Inflammatory macrophage treated with lipopolysaccharide for 1 hour (primary cell): ENCODE measurements at places on chromosomes 5 and 9.

GRCh38 chr5:170353961-170354360 is 35.2 kb downstream of the KCNMB1 start:
- DNase-seq = no peak

- no peak for DNase-seq
These were observed 121.4 kb downstream of the CMYA5 start for GRCh38 chr5:79811081-79811480.

GRCh38 chr9:21266733-21267484 is 27.1 kb upstream of the IFNA14 start:
- no peak for DNase-seq

GRCh38 chr5:179834120-179834519 is 13.4 kb downstream of the SQSTM1 start:
- DNase-seq = no peak

DNA sequence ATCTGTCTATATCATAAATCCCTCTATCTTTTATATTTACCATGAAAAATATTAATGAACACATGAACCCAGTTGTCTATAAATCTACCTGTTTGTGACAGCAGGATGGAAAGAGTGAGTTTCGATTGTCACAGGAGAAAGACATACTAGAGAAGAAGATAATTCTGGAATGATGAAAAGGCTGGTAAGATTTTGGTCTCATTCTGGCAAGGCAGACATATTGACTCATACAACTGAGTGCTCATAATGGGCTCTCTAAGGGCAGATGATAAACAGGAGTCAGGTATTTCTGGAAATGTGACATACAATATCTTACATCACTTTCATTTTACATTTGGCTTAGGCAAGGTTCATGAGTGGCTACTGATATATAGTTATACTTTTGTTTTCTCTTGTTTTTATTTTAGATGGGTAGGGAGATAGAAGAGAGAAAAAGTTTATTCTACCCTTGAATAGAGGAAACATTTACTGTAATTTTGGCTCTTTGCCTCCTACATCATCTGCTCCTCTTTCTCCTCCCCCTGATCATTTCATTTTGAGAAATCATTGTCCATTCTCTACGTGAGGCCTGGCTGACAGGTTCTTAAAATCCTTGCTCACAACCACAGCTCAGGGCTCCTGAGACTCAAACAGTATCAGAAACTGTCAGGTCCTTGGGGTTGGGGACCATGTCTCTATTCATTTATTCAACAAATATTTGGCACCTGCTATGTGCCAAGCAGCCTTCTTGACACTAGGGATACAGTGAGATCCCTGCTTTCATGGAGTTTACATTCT is 14.4 kb downstream of the ELOVL7 start:
- no peak for DNase-seq

GRCh38 chr9:134403682-134404301 is 77.5 kb downstream of the RXRA start:
- peak; percentile 37 for DNase-seq

DNA sequence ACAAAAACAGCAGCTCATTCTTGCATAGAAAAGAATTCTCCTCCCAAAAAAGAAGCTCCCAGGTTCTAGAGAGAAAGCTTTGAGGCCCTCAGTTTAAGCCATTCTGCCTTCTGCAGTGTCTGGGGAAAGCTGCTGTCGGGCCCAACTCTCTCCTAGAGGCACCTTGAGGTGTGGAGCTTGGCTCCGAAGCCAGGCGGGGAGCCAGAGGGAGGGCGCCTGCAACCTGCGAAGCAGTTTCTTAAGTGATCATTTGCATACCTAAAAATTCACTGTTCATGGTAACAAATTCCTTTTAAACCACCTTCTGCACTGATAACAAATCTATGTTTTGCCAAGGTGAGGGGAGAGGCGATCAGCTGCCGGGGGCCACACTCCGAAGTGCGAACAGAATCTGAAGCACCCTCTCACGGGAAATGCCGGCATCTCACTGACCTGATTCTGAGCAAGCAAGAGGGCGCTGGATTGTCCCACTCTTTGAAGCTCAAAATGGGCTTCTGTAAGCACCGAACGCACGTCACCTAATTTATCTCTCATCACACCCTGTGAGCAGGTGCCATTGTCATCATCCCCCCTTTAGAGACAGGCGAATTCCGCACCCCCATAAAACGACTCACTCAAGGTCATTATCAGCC is 86.1 kb downstream of the GTF3C4 start:
- DNase-seq = no peak

- DNase-seq = no peak
These were observed 5.4 kb downstream of the TNFSF8 start for GRCh38 chr9:114925039-114925438.

DNA sequence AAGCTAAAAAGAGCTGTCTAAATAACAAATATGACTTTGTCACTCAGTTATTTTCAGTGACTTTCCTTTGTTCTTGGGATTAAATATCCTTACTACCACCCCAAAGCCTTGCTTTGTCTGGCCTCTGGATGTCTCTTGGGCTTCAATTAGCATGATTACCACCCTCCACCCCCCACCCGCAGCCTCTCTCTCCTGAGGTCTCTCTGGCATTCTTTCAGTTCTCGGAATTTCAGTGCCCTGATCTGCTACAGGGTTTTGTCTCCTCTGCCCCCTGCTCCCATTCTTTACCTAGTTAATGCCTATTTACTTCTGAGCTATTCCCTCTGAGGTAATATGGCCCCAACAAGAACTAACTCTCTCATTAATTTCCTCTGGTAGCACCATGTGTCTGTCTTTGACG is 376.4 kb downstream of the DEPDC1B start:
- no peak for DNase-seq

DNA sequence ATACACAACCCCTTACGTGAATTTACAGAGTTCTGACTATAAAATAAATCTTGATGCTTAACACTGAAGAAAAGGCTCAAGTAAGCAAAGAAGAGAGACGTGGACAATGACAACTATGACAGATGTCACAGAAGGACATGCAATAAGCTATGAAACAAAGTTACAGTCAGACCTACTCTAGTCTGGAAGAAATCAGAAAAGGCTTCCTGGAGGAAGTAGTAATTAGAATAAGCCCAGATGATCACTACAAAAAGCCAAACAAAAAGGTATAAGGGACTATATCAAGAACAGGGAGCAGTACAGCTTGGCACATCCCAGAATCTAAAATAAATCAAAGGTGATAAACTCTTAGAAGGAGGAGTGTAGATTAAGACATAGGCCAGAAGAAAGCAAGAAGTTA is 6.3 kb downstream of the FNIP1 start:
- no peak for DNase-seq

DNA sequence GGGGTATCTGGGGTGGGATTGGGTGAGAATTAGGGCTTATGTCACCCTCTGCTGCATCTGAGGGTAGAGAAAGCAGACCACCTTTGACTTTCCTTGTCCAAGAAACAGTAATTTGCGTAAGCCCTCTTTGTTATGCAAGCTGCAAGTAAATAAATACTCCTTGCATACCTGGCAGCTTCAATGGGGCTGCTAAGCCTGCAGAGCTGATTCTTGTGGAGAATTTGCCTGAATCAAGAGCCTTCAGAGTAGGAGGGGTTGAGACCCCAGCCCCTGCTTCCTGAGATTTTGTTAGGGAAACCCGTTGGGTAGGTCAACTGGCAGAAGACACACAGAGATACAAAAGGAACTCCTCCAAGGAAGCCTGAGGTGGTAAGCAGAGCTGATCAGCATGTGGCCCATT is 515.1 kb downstream of the DMAC1 start:
- no peak for DNase-seq

- DNase-seq = no peak
These were observed 11.2 kb upstream of the CFAP95 start for GRCh38 chr9:69809304-69809863.

DNA sequence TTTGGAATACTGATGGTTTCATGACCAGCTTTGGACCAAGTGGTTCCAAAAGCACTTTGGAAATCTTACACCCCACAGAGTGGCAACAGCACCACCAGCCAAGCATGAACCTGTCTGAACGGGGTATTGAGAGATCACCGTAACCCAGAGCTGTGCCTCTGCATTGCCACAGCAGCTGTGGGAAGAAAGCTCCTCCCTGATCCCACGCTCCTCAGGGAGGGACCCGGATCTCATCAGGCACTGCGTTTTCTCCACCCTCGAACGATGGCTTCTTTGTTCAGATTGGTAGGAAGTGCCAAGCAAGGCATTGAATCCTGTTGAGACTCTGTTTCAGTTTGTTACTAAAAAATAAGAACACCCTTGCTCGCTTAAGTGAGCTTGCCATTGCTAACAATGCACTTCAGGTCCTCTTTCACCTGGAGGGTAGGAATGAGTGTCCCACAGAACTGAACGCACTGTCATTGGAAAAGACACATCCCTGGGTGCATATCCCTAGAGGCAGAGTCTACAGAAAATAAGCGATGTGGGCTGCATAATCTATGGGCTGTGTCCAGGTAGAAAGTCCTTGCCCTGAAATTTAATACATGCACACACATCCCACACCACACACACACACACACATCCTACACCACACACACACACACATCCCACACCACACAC is 118.0 kb upstream of the ICE1 start:
- no peak for DNase-seq

- DNase-seq = no peak
These were observed 74.7 kb downstream of the AOPEP start for GRCh38 chr9:94801234-94801633.

DNA sequence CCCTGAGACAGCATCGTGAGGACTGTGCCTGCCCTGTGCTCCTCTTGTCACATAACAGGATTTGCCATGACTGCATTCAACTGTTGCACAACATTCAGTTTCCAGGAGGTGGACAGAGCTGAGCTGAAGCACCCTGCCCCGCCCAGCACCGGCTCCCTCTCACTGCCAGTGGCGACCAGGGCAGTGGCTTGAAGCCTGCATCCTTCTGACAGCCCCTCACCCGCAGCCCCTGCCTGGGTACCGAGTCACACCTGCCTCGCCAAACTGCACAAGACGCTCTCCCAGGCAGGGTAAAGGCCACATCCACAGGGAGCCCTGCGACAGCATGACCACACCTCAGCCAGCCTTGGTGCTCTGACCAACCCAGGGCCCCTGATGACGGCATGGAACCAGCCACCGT is 59.9 kb upstream of the ZNF354A start:
- peak; percentile 26 for DNase-seq

- DNase-seq = no peak
These were observed 37.3 kb upstream of the HRH2 start for GRCh38 chr5:175620527-175620926.

- DNase-seq = peak; percentile 83
These were observed 9.1 kb upstream of the AK3 start for GRCh38 chr9:4750023-4750673.

GRCh38 chr5:140319833-140320232 is 16.9 kb upstream of the PFDN1 start:
- peak; percentile 79 for DNase-seq

DNA sequence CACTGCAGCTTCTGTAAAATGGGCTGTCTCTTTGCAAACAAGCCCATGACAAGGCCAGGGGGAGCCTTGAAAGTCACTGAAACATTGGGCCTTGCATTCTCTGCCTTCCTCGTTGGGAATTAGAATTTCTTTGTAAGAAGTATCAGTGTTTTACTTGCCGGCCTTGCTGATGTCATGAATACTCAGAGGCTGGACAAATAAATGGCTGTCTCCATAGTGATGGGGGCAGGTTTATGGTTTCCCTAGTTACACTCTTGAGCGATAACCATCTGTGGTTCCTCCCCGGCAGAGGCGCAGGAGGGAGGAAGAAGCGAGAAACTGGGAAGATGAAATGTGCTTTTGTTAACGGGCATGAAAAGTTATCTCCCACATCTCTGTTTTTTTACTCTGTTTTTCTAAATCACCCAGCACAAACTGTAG is 272.7 kb upstream of the PANK3 start:
- peak; percentile 22 for DNase-seq

DNA sequence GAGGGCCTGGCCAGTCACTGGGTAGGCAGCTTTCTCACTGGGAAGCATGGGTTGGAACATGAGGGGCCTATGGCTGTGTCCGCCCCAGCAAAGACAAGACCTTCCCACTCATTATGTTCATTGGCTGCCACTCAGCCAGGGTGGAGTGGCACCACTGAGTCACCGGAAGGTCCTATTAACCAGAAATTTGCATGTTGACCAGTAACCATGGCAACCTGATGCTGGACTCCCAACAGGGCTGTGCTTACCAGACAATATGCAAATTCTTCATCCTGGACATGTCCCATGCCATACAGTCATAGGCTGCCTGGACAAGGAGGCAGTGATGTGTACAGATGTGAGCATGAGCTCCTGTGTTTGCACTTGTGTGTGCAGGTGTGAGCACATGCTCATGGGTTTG is 66.7 kb downstream of the PSD2 start:
- DNase-seq = peak; percentile 33

GRCh38 chr5:39624268-39624886 is 199.6 kb upstream of the DAB2 start:
- DNase-seq = peak; percentile 7

DNA sequence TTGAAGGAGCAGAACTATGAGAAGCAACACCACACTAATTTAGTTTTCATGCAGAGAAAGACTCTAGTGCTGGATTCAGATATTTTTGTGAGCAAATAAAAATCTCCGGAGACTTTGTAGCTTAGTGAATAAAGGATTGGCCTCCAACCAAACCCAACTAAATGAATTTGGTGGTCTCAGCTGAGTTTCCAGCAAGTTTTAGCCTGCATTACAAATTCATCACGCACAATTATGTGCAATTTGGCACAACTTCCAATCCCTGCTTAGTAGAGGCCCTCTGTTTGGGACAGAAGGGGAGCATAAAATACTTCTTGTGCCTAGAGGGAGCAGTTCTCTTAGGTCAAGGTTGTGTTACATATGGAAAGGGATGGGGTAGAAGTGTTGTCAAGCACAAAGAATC is 112.3 kb upstream of the ADAMTSL1 start:
- DNase-seq = no peak

DNA sequence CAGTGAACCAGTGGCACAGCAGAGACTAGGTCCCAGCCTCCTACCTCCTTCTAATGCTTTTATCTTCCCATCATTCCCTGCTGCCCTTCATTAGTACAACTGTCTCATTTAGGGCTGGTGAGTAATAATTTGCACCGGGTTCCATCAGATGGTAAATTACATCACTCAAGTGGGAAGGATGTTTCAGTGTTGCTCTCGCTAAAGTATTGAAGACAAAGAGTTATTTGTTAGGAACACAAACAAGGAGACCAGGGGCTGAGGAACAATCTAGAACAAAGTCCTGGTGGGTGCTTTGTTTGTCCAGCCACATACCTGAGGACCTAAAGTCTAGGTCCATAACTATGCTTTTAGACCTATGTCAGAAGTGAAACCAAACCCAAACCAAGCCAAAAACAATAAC is 52.4 kb downstream of the SEC61B start:
- DNase-seq = no peak
